ENCODE measurements at places on chromosomes 3 and 15.

- no peaks in the 10 kb centered on the region for H3K4me1 ChIP-seq
- no peak overlapping the region for H3K4me3 ChIP-seq
- DNase-seq: no peak
- no peak overlapping the region for H3K27ac ChIP-seq
- no peaks in the 10 kb centered on the region for H3K36me3 ChIP-seq
These were observed 17.6 kb upstream of the ACTL6A start for GRCh38 chr3:179544981-179545645.

DNA sequence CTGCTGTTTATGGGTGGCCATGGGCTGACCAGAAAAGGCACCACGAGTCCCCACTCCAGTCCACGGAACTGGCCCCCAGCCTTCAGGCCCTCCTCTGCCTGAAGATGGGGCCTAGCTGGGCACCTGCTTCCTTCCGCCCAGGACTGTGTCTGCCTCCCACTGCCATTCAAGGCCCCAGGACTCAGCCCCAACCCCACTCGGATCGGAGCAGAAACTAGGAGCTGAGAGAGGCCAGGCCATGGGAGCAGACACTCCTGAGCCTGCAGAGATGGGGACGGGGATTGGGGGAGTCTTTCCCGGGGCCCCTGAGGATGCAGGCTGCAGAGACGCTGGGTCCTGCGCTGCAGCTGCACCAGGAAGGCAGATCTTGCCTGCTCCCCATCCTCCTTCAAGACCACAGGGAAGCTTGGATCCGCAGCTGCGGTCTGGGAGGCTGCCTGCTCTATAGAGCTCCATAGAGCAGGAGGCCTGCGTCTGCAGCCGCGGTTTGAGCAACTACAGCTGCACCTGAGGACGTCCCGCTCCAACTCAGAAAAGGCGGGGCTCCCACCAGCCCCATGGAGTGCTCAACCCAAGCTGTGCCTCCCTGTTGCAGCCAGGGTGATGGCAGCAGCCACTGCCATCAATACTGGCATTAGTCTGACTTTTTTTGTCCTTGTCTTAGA is 383.9 kb upstream of the TMCO5A start:
- no peaks in the 10 kb centered on the region for H3K4me1 ChIP-seq
- no peak for DNase-seq
- no peaks in the 10 kb centered on the region for H3K36me3 ChIP-seq

DNA sequence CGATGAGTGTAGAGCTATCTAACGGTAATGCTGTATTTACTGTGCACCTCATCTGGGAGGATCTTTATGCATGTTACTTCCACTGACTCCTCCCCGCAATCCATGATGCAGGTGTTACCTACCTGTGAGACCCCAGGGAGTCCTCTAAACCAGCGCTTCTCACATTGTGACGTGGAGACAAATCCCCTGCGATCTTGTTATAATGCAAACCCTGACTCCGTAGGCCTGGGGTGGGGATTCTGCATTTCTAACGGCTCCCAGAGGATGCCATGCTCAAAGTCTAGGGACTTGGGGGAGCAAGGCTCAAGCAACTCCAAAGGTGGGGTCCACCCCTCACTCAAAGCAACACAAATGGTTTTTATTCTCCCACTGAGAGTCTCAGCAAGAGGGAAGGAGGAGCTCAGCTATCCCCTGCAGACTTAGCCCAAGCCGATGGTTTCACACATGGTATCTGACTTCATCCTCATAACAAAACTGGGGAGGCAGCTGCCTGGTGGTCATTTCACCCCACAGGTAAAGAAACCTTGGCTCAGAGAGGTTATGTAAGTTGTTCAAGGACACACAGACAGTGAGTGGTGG is 63.6 kb downstream of the PCSK6 start:
- no peaks in the 10 kb centered on the region for H3K4me1 ChIP-seq
- H3K4me3 ChIP-seq: no peak overlapping the region
- no peak for DNase-seq
- no peaks in the 10 kb centered on the region for H3K36me3 ChIP-seq
- no peaks in the 10 kb centered on the region for H3K27me3 ChIP-seq

- H3K4me1 ChIP-seq: no peaks in the 10 kb centered on the region
- H3K36me3 ChIP-seq: no peaks in the 10 kb centered on the region
- DNase-seq: no peak
- no peaks in the 10 kb centered on the region for H3K27me3 ChIP-seq
- no peak overlapping the region for H3K4me3 ChIP-seq
These were observed 321.4 kb upstream of the GBE1 start for GRCh38 chr3:82082796-82083195.

DNA sequence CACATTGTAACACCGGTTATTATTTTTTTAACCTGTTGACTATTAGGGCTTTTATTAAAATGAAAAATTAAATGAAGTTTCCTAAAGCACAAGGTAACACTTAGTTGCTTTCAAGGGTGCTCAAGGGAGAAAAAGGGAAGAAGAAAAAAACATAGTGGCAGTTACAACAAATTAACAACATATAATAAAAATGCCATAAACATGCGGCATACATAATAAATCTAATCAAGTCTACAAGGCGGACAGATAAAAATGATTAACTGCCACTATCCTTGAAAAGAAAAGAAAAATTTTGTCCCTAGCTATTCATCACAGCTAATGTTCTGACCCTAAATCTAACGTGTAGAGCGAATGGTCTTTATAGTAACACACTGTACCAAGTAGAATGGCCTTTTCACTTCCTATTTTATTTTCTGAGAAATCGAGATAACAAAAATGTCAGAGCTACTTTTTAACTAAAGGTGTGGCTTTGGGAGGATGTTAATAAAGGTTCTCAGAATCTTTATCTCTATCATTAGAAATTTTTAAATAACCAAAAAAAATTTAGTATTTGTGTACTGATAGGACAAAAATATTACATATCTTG is 194.9 kb downstream of the FOXP1 start:
- no peaks in the 10 kb centered on the region for H3K27me3 ChIP-seq
- H3K27ac ChIP-seq: no peak overlapping the region
- DNase-seq: no peak
- H3K36me3 ChIP-seq: no peaks in the 10 kb centered on the region

DNA sequence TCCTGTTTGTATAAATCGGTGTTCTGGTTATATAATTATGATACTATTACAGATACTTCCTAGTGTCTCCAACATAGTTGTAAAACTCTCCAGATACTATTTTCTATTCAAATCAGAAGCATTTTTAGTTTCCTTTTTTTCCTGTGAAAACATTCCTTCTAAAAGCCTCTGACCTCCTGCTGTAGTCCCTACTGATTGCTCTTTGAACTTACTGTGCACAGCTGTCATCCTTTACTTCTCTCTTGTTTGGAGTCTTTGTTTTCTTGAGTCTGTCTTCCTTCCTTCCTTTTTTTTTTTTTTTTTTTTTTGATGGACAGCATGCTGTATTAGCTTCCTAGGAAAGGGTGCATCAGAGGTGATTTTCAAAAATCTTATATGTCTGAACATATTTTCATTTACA is 28.9 kb downstream of the NR2C2 start:
- H3K36me3 ChIP-seq: peaks cover 26% of the 10 kb centered on the region
- no peak overlapping the region for H3K4me3 ChIP-seq
- no peak for DNase-seq
- no peaks in the 10 kb centered on the region for H3K4me1 ChIP-seq
- H3K27me3 ChIP-seq: no peaks in the 10 kb centered on the region

- no peak for DNase-seq
- no peaks in the 10 kb centered on the region for H3K36me3 ChIP-seq
- H3K27me3 ChIP-seq: peaks cover 6% of the 10 kb centered on the region
- no peak overlapping the region for H3K27ac ChIP-seq
- no peak overlapping the region for H3K4me3 ChIP-seq
- H3K4me1 ChIP-seq: no peaks in the 10 kb centered on the region
These were observed 354.5 kb upstream of the THBS1 start for GRCh38 chr15:39226169-39226937.

DNA sequence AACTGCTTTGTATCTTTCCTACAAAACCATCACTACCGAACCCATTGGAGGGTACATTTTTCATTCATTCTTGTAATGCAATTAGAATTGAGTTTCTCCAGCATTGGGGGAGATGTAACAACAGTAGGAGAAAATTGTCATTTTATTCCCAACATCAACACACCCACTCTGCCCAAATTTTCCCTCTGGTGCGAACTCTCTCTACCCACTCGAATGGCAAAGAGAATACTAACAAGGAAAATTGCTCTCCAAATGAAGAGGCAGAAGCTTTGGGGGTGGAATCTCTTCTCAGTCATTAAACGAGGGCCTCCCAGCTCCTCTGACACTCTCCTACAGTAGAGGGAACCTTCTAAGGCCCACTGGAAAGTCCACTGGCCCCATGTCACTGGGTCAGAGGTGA is 135.7 kb downstream of the MEGF11 start:
- no peak overlapping the region for H3K27ac ChIP-seq
- no peaks in the 10 kb centered on the region for H3K27me3 ChIP-seq
- DNase-seq: no peak
- H3K4me3 ChIP-seq: no peak overlapping the region
- peaks cover 20% of the 10 kb centered on the region for H3K4me1 ChIP-seq
- H3K36me3 ChIP-seq: no peaks in the 10 kb centered on the region

GRCh38 chr3:18758047-18758704 is 333.0 kb upstream of the SATB1 start:
- H3K27me3 ChIP-seq: no peaks in the 10 kb centered on the region
- DNase-seq: peak; percentile 90
- no peaks in the 10 kb centered on the region for H3K36me3 ChIP-seq
- no peak overlapping the region for H3K27ac ChIP-seq
- no peak overlapping the region for H3K4me3 ChIP-seq

- no peak overlapping the region for H3K4me3 ChIP-seq
- peaks cover 5% of the 10 kb centered on the region for H3K4me1 ChIP-seq
- H3K27me3 ChIP-seq: no peaks in the 10 kb centered on the region
- H3K27ac ChIP-seq: no peak overlapping the region
- peak; percentile 27 for DNase-seq
These were observed 14.1 kb upstream of the HRH1 start for GRCh38 chr3:11140030-11140712.

GRCh38 chr3:42014921-42015533 is 53.1 kb upstream of the ULK4 start:
- no peaks in the 10 kb centered on the region for H3K27me3 ChIP-seq
- peaks cover 32% of the 10 kb centered on the region for H3K4me1 ChIP-seq
- no peak overlapping the region for H3K27ac ChIP-seq
- no peak for DNase-seq
- H3K4me3 ChIP-seq: peak overlapping the region; percentile 74

- no peak overlapping the region for H3K4me3 ChIP-seq
- no peaks in the 10 kb centered on the region for H3K27me3 ChIP-seq
- H3K27ac ChIP-seq: no peak overlapping the region
- H3K4me1 ChIP-seq: no peaks in the 10 kb centered on the region
These were observed 126.5 kb upstream of the CNTN6 start for GRCh38 chr3:966341-966740.

- peaks cover 4% of the 10 kb centered on the region for H3K27me3 ChIP-seq
- H3K36me3 ChIP-seq: no peaks in the 10 kb centered on the region
- H3K27ac ChIP-seq: no peak overlapping the region
These were observed 17.5 kb upstream of the SLC27A2 start for GRCh38 chr15:50164458-50164857.

- H3K4me3 ChIP-seq: no peak overlapping the region
- H3K27ac ChIP-seq: no peak overlapping the region
- H3K36me3 ChIP-seq: no peaks in the 10 kb centered on the region
- peaks cover 39% of the 10 kb centered on the region for H3K27me3 ChIP-seq
- DNase-seq: peak; percentile 2
These were observed 66.5 kb upstream of the SH3GL3 start for GRCh38 chr15:83380682-83381081.

GRCh38 chr3:9216736-9217135 is 32.7 kb downstream of the SRGAP3 start:
- no peaks in the 10 kb centered on the region for H3K4me1 ChIP-seq
- no peak overlapping the region for H3K4me3 ChIP-seq
- no peaks in the 10 kb centered on the region for H3K36me3 ChIP-seq
- DNase-seq: no peak

GRCh38 chr3:175478301-175478700 is 619.2 kb downstream of the NAALADL2 start:
- no peak for DNase-seq
- H3K4me1 ChIP-seq: no peaks in the 10 kb centered on the region
- no peak overlapping the region for H3K27ac ChIP-seq
- H3K36me3 ChIP-seq: no peaks in the 10 kb centered on the region
- no peak overlapping the region for H3K4me3 ChIP-seq
- H3K27me3 ChIP-seq: no peaks in the 10 kb centered on the region

- H3K36me3 ChIP-seq: no peaks in the 10 kb centered on the region
- H3K27ac ChIP-seq: no peak overlapping the region
- H3K4me1 ChIP-seq: no peaks in the 10 kb centered on the region
- DNase-seq: no peak
- H3K4me3 ChIP-seq: no peak overlapping the region
- no peaks in the 10 kb centered on the region for H3K27me3 ChIP-seq
These were observed 91.3 kb upstream of the SLC4A7 start for GRCh38 chr3:27575499-27575898.

DNA sequence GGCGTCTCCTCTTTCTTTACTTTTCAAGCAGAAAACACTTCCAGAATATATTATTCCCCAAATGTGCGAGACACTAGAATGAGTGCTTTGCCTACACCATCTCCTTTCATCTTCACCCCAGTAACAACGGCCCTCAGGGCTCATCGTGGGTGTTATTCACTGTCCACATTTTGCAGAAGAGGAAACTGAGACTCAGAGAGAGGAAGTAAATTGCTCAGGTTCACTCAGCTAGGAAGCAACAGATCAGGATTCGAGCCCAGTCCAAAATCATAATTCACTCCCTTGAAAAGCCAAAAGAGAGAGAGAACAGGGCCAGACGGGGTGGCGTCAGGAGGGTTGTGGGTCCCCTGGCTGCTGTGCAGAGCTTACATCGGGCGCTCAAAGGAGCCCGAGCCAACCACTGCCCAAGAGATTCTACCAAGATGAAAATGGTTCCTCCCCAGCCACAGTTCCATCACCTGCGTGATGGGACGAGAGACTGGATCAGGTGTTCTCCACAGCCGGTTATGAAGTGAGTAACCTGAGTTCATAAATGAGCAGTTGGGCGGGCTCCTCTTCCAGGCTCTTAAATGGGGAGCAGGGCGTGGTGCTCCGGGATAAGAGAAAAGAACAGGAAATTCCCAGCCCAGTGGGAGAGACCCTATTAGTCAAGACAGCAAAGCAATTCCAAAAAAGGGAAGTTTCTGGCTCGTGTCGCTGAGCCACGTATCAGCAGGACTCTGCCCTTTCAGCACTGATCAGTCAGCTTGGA is 48.6 kb upstream of the FLNB start:
- no peak overlapping the region for H3K4me3 ChIP-seq
- DNase-seq: no peak
- no peaks in the 10 kb centered on the region for H3K27me3 ChIP-seq
- H3K27ac ChIP-seq: no peak overlapping the region
- no peaks in the 10 kb centered on the region for H3K36me3 ChIP-seq

DNA sequence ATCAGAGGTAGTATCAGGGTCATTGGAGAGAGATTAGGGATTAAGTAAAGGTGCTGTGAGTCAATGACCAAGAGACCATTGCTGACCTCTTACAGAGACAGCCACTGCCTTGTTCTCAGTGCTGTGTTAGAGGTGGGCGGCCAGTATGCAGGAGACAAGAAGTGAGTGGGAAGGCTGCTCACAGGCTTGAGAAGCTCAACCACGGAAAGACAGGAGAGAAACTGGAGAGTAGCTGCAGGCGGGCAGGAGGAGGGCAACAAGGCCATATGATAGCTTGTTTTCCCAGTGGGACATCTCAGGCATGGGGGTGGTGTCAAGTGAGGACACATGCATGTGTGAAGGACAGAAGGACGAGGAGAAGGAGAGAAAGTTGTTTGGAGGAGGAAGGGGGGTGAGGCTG is 237.3 kb downstream of the PDCD6IP start:
- no peaks in the 10 kb centered on the region for H3K36me3 ChIP-seq
- H3K4me1 ChIP-seq: no peaks in the 10 kb centered on the region
